NCI-H1092 treated with DMSO at 0.1 percent for 48 hours (cell line): ENCODE measurements at places on chromosomes 12 and 14.
A peak's percentile ranks its signal among the peaks of the same experiment; 100 is the strongest.

GRCh38 chr14:24630872-24631477 lies 3.0 kb downstream of the GZMB start:
- peak; percentile 95 for DNase-seq

DNA sequence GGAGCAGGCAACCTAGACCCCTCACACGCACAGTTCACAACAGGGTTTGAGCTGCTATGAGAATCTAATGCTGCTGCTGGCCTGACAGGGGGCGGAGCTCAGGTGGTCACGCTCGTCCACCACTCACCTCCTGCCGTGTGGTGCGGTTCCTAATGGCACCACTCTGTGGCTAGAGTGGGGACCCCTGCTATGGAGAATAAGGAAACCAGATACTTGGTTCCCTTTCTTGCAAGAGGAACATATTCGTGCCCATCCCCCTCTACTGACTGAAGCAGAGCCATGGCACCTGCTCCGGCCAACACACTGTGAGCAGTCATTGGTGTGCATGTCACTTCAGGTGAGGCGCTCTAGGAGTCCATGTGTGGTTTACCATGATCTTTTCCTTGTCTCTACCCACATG lies 30.4 kb upstream of the RIMBP2 start:
- DNase-seq: no peak

GRCh38 chr12:45988264-45988663 lies 2.1 kb downstream of the SCAF11 start:
- DNase-seq: no peak

- no peak for DNase-seq
Measured at GRCh38 chr12:56851462-56851861, 82.7 kb downstream of the SDR9C7 start.

GRCh38 chr14:84323978-84324377 lies 1206.0 kb upstream of the FLRT2 start:
- no peak for DNase-seq

- no peak for DNase-seq
Measured at GRCh38 chr14:71267007-71267513, 359.8 kb downstream of the PCNX1 start.

DNA sequence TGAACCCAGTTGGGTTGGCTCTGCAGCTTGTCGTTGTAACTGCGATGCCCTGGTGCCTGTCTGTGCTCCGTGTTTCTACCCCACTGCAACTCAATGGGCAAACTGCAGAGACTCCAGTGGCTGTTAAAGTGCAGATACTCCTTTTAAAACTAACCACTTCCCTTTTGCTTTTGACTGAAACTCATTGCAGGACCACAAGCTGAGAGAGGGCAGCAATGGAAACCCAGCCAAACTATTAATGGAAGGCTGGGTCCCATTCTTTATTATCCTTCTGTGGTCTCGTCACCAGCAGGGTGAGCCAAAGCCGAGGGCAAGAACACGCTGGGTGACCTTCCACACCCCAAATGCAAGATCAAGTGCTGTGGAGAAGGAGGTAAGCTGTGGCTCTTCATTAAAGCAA lies 910.4 kb downstream of the VRK1 start:
- DNase-seq: no peak

- DNase-seq: no peak
Measured at GRCh38 chr14:86521031-86521730, 991.2 kb downstream of the FLRT2 start.

DNA sequence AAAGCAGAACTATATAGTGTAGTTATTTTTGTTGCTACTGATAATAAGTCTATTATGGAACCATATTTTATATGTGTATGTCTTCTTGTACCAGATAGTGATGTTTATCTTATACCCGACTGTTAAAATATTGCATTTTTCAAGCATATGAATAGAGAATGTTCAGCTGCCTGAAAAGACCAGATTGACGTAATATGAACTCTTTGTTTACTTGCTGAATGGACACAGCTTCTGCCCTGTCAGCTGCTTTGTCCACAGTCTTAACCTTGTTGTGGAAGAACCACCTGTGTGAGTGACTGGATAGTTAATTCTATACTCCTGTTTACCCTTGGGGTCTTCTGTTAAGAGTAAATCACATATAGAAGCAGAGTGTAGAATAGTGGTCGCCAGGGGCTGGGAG lies 109.3 kb downstream of the LGR5 start:
- DNase-seq: peak; percentile 9

DNA sequence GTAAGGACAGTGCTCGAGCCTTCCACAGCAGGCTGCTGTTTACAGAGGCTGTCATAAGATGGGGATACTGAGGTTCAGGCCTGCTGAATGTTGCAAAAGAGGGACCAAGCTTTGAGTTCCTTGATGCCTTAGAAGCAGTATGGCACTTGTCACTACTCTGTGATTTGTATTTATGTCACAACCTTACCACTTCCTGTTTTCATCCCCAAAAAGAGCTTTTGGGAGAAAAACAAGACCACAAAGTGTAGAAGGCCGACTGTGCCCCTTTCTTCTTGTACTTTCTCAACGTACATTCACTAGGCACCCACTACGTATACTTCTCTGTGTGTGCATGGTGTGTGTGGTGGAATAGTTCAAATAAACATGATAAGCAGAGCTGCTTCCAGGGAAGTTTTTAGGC lies 90.1 kb downstream of the DRAM1 start:
- no peak for DNase-seq

- DNase-seq: no peak
Measured at GRCh38 chr12:112916270-112916669, 9.5 kb downstream of the OAS1 start.

GRCh38 chr14:80996049-80996901 lies 40.9 kb downstream of the TSHR start:
- DNase-seq: peak; percentile 78

DNA sequence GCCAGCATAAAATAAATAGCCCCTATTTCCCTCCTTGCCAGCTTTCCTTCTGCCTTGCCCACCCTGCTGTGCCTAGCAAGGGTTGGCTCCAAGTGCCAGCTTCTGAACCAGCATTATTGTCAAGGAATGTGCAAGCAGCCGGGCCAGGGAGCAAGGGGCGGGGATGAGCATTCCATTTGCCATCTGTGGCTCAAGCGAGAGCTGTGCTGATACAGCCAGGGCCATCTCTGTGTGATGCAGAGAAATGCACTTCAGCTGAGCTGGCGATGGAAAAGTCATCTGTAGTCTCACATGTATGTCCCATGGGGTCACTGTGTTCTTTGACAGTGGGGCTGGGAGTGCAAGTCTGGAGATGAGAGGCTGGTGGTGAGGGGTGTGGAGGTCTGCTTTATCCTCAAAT lies 137.3 kb downstream of the SUDS3 start:
- DNase-seq: no peak

DNA sequence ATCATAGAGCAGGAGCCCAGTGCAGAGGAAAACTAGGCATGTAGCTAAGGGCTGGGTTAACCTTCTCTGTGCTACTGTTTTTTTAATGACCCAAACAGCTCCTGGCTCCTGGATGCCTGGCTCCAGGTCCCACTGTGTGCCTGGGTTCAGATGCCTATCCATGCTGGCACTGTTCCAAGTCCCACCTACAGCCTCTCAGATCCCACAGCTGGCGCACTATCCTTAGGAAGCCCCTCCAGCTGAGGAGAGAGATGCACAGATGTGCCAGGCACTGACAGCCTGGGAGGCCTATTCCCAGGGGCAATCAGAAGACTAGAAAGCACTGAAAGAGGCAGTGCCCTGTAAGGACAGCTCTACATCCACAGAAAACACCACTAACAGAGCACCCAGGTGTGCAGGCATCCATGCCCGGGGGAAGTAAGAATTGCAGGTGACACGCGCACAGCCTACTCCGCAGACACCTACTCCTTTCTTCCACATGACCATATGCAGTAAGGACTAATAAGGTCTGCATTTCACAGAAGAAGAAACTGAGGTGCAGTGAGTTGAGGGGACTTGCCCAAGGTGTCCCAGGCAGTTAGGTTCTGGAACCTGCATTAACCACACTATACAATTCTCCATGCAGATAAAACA lies 51.2 kb downstream of the PITPNM2 start:
- DNase-seq: no peak

GRCh38 chr12:24948420-24948756 lies 513 bp downstream of the BCAT1 start:
- no peak for DNase-seq
